Fibroblast of upper back skin (primary cell): ENCODE measurements at places on chromosomes 2 and 18.

DNA sequence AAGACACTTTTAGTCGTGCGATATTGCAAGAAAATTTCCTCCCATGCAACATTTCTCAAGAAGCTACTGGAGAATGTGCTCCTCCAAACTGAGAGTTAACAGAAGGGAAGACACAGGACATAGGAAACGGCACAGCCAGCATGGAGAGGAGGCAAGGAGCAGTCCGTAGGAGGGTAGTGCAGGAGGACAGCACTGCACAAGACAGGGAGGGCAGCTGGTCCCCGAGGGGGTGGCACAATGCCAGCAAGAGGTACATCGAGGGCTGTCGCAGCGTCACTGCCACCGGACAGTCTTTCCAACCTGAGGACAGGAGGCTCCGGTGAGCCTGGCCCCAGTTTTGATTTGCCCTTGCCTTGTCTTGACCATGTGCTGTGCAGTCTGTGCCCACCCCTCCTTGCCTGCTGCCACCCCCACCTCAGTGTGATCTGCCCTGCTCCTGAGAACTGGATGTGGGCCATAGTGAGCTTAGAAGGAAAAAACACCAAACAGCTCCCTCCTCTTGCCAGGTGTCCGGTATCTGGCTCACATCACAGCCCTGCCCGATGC is 81.6 kb upstream of the LAPTM4A start:
- DNase-seq, result no peak

- no peak for DNase-seq
Observed at GRCh38 chr2:224613543-224614286, 28.6 kb upstream of the CUL3 start.

DNA sequence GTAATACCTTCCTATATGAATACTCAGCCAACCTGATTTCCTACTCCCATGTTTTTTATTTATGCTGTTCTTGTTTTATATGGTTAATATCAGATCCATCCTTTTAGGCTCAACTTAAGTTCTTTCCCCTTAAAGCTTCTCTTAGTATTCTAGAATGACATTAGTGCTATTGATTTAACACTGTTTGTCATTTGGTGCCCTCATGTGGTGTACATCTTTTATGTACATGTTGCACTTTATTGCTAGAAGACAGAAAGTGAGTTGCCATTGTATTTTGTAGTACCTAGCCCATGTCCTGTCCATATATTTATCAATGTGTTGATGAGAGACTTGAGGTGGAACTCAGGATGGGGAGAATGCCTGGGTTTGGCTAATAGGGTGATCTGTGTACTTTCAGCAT is 2.5 kb downstream of the HTRA2 start:
- peak; percentile 52 for DNase-seq

DNA sequence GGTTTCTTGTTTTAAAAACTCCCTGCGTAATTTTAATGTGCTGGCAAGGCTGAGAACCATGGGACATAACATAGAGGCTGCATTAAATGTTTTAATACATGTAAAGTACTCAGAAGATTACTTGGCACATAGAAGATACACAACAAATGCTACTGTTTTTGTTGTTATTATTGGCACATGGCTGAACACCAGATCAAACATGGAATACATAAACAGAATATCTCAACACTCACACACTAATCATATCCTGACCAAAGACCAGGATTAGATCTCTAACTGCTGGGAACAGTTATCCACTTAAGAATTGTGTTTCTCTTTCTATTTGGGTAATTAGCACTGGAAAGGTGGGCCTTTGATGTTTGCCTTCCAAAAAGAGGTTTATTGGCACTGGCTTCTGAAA is 69.3 kb downstream of the KCNE4 start:
- DNase-seq, result no peak

GRCh38 chr2:147844697-147845410 is at the start of gene ACVR2A:
Gene ACVR2A, plus strand, starts transcription at chr2:147845029. Its CDS starts 124 bp downstream, at chr2:147845153.
- peak; percentile 25 for DNase-seq

DNA sequence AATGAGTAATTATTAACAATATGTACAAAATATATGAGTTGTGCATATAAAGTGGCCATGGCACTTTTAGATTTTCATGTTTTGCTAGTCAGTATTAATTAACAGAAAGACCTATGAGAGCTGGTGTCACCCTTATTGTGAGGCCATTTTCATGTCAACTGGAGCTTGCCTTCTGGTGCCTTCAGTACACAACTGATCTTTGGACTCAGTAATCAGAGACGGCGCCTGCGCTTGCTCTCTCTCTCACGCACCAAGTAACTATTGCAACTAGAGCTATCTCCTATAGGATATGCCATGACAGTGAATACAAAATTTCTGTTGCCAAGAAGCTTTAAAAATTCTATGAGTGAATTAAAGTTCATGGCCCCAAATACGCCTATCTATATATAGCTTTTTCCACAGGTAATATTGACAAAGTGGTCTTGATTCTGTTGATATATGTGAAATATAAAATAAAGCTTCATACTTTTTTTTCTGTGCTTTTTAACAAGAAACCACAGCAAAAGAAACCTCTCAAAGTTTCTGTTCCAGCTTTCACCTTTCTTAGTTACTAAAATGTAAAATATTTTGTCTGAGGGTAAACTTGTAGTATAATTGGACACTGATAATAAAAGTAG is 2.9 kb downstream of the SERTAD2 start:
- DNase-seq, result no peak

DNA sequence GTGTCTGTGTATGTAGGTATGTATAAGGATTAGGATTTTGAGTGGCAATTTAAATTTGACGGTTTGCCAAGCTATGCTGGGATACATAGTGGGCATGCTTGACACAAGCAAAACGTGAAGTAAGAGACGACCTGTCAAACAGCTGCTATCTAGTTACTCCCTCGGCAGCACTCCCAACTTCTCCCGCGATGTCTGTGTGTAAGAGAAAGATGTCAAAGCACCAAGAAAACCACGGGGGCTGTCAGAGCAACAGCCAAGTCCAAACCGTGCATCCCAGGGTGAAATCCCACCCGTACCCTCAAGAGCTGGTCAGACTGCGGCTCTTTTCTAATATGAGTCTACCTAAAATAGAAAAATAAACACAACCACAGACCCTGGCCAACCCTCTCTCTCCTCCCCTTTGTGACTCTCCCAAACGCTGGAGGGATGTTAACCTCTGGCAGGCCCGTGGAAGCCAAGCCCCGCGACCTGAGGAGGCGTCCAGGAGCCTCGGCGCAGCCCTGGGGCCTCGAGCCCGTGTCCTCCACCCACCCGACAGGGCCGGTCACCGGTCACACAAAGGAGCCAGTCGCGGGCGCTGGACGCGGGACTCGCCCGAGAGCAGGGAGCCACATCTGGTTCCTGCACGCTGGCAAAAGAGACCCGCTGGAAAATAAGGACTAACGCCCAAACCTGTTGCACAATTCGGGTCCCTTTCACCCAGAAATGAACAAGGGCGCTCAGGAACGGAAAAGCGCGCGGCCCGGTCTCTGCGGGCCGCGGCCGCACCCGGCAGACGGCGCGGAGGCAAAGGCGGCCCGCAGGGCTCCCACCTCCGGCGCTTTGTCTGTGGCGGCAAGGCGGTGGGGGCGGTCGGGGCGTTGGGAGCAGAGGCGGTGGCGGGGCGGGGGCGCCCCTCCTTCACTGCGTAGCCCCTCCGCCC is 925 bp downstream of the SESTD1 start:
- DNase-seq, result peak; percentile 60

DNA sequence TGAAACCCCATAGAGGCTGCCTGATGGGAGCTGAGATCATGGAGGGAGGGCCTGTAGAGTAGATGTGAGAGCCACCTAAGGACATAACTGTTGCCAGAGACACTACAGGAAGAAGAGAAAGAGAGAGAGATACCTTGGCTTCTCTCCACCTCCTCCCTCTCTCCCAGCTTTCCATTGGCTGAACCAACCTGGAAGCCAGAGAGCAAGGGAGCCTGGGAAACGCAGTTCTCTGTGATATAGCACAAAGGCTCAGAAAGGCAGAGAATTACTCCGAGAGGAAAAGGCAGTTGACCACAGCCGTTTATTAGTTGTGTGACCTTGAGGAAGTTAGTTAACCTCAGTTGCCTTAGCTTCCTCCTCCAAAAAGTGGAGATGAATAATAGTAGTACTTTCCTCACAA is 37.7 kb upstream of the MAT2A start:
- no peak for DNase-seq

DNA sequence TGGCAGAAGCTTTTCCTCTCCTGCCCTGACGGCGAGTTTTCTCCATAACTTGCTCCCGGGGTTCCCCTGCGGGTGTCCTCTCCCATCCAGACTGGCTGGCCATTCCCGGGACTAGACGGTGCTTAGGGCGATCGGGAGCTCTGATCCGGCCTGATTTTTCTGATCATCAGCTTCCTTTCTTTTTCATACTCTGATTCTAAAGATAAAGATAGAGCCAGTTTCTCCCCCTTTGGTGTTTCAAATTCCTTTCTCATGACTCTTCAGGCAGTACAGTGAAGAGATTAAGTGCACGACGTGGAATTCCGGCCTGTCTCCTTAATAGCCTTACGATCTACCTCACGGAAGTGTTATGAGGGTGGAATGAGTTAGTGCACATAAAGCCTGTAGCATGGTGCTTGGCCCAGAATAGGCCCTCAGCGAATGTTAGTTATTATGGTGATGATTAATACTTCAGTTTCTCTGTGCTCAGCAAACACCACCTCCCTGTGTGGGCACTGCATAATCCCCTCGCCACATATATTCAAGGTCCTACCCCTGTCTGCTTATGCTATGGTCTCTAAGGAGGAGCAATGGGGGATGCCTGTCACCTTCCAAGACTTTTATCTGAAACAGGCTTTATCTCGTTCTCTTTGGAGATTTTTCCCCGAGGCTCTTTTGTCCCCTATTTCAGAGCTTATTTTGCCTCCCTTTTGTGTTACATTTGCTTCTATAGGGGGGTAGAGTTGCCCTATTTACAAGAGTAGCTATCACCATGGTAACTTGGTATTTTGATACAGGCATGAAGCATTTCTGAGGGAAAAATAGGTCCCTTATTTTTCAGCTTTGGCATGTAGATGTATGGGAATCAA is 254.8 kb downstream of the CDH2 start:
- DNase-seq, result peak; percentile 97

GRCh38 chr2:194867328-194867727 is 789.7 kb upstream of the SLC39A10 start:
- DNase-seq, result peak; percentile 11

- no peak for DNase-seq
Observed at GRCh38 chr2:14634182-14634488, 1.6 kb downstream of the LRATD1 start.

DNA sequence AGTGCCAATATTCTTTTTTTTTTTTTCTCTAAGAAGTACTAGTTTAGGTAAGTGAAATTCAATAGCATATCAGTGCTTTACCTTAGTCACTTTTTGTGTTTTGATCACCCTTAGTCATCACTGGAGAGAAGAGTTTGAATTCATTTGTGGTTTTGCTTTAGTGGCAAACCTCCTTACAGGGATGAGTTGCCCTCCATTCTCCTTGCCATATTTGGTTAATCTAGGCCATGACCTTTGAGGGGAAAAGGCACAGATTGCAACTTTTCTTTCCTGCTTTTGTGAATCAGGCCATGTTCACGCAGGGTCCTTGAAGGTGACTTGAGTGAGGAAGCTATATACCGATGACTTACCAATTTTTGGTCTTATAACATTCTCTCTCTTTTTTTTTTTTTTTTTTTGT is 34.4 kb downstream of the PLEKHA3 start:
- DNase-seq, result peak; percentile 66

- no peak for DNase-seq
Observed at GRCh38 chr2:178871536-178871935, 64.3 kb upstream of the TTN start.

GRCh38 chr2:170152421-170152820 is 25.5 kb upstream of the MYO3B start:
- no peak for DNase-seq

GRCh38 chr18:70494524-70494923 is 205.7 kb downstream of the SOCS6 start:
- no peak for DNase-seq

DNA sequence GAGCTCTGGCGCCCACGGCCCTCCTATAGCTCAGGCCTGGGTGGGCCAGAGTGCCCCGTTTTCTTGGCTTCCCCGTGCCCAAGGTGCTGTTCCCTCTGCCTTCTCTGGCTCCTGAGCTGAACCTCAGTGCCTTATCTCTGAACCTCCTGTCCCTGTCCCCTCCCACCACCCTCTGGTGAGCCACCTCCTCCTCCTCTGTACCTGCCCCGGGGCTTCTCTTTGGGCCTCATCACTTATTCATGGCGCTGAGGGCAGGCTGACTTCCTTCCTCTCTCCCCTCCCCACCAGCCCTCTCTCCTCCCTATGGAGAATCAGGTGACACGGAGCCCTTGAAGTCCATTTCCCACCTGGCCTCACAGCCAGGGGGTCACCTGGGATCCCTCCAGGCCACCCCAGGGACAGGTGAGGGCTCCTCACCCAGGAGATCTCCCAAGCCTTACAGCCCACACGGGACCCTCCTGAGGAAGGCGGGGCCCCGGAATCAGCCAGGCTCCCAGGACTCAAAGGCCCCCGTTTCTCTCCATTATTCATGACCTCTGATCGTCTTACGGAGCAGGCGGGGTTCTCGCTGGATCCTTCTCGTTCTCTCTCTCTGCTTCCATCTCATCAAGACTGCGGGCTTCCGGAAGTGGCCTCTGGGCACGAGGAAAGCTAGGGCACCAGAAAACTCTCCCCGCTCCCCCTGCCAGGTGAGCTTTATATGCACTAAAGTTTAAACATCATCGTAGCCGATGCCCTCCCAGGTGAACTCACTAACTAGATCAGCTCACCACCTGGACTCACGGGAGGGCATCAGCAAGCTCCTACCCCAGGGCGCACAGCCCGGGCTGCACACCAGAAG is at the start of gene LOXHD1:
Gene LOXHD1, minus strand, starts transcription at position 106 of the 841 bp plus-strand sequence. CDS start 187 bp downstream, outside the sequence.
- no peak for DNase-seq

DNA sequence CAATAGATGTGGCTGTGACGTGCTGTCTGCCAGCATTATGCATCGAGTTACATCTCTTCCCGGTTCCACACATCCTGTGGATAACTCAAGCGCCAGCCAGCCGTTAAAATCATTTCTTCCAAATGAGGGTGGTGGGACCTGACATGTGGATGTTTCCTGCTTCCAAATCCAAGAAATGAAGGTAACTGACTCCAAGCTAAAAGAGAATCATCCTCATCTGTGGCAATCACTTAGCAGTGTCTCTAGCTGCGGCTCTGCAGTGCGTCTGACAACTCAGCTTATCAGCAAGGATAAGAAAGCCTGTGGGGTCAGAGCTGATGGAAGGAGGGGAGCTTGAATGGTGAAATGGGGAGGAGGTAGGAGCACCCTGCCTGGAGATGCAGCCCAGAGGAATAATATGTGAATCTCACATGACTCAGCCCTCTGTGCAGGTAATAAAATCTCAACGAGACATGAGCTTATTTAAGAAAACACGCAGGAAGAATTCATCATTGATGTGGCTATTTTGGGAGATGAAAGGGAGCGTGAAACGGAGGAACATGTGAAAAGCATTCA is 382.2 kb upstream of the TRIB2 start:
- no peak for DNase-seq

- no peak for DNase-seq
Observed at GRCh38 chr2:8549273-8549922, 132.5 kb upstream of the ID2 start.

GRCh38 chr2:32777714-32778113 is 149.9 kb downstream of the TTC27 start:
- DNase-seq, result no peak

GRCh38 chr18:5895876-5896740 is 786 bp upstream of the TMEM200C start:
- no peak for DNase-seq
